ENCODE measurements at places on chromosomes 2 and 18.

- no peak for DNase-seq
Observed at GRCh38 chr2:29485631-29486030, 370.4 kb downstream of the CLIP4 start.

DNA sequence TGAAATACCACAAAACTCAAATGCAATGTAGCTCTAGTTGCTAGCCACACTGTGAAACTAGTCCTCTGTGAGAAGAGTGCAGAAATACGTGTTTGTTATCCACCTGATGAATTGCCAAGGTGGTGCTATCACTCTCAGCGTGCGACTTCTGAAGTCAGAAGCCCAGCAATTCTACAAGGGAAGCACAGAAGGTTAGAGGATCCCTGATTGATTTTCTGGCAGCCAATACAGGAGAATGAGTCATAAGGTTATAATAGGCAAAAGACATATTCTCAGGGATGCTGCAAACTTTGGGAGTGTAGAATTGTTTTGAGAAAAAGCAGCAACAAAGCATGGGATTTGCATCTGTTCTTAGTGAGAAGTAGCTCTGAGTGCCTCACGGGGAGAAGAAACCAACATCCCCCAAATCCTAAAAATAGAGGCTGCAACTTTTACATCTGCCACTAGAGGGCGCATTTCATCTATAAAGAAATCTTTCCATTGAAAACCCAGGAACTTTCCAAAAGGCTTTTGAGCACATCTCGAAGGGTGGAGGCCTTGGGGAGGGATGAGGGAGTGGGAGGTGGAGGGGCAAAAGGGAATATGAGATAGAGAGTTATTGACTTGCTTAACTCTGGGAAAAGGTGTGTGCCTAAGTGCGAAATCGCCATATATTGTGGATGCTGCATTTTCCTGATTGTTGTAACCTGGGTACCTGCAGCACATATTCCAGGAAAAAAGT, 78.0 kb downstream of the TMEM182 start:
- DNase-seq: peak; percentile 15

DNA sequence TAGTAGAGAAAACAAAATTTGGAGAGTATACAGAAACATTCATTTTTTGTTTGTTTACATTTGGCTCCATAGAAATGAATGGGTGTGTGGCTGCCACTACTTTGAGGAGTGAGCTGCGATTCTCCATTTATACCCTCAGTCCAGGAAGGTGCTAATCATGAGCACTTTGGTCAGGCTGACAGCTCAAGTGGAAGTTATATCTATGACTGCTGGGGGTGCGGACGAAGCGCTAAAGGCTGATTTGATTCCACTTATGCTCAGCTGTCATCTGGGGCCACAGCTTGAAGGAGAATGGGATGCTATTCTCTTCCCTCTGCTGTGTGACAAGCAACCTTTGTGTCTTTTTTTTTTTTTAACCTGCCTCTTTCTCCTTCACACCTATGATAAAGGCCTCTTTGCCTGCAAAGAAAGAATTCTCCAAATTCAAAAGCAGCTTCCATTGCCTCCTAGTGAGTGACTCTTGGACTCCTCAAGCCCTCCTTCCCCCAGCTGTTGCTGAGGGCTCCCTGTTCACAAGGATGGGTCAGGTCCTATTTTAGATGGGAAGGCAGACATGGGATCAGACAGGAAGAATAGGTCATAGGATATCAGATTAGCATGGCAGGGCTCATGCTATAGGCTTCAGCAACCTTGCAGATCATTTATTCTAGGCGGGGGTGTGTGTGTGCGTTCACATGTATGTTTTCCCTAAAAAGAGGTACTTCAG, 201.6 kb downstream of the SETBP1 start:
- DNase-seq: no peak

DNA sequence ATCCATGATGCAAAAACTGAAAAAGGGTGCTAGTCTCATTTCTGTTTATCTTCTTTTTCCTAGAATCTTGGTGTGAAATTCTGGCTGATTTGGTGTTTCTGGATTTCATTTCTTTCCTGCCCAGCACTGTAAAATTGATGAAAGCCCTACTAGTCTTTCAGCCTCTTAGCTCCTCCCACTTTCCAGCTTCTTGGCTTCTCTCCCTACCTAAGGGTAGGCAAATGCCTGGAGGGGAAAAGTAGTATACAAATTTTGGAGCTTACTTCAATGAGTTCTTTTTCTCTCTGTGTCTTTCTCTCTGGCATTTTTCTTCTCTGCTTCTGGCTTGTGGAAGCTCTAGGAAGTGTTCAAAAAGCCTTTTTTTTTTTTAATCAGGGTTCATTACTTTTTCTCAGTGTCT, 160.5 kb downstream of the XIRP2 start:
- no peak for DNase-seq

DNA sequence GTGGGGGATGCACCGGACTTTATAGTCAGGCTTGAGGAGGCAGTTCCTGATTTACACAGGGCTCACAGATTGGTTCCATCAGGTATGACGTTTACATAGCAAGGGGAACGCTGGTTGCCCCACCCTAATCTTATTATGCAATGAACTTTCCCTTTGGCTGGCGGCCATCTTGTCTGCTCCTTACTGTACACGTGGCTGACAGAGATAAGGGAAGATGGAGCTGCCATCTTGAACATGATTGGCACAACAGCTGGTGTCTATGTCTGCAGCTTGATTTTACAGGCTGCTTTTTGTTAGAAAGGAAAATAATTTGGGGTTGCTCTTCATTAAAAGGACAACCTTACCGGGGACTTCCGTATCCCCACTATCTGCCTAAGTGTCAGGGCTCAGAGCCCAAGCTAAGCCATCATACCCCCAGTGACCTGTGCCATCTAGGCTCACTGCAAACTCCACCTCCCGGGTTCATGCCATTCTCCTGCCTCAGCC, 33.5 kb upstream of the ATG16L1 start:
- no peak for DNase-seq

DNA sequence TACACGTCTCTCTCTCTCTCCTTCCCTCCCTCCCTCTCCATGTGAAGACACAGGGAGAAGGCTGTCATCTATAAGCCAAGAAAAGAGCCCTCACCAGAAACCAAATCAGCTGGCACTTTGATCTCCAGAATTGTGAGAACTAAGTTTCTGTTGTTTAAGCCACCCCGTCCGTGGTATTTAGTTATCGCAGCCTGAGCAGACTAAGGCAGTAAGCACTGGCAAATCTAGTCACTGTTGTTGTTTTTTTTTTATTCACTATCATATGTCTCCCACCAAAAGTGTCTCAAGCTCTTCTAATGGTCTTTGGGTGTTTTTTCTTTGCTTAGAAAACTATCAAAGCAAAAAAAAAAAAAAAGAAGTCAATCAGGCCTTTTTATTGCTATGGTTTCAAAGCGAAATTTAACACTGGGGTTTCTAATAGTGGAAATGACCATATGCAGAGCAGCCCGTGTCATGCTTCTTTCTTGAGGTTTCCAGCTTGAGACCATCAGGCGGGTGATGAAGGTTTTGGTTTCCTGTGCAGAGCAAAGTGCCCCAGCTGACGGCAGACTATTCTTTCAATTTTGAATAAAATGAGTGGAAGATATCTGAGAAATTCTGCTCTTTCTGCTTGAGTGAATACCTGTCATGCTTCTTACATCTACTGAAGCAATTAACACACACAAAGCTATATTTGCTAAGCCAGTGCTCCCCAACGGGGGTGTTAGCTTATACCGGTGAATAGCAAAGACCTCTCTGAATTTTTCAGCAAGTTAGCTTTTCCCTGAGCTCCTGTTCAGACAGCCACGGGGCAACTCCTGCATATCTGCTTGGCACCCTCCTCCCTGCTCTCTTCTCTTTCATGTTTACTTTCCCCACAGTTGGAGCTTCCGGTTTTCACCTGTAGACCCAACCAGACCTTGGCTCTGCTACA, 394.1 kb upstream of the ATP5MC3 start:
- no peak for DNase-seq

- no peak for DNase-seq
Observed at GRCh38 chr2:15355386-15355785, 205.7 kb downstream of the NBAS start.

GRCh38 chr2:240344904-240345303, 90.6 kb upstream of the GPC1 start:
- DNase-seq: no peak

- no peak for DNase-seq
Observed at GRCh38 chr2:28387082-28387960, 5.3 kb upstream of the FOSL2 start.

DNA sequence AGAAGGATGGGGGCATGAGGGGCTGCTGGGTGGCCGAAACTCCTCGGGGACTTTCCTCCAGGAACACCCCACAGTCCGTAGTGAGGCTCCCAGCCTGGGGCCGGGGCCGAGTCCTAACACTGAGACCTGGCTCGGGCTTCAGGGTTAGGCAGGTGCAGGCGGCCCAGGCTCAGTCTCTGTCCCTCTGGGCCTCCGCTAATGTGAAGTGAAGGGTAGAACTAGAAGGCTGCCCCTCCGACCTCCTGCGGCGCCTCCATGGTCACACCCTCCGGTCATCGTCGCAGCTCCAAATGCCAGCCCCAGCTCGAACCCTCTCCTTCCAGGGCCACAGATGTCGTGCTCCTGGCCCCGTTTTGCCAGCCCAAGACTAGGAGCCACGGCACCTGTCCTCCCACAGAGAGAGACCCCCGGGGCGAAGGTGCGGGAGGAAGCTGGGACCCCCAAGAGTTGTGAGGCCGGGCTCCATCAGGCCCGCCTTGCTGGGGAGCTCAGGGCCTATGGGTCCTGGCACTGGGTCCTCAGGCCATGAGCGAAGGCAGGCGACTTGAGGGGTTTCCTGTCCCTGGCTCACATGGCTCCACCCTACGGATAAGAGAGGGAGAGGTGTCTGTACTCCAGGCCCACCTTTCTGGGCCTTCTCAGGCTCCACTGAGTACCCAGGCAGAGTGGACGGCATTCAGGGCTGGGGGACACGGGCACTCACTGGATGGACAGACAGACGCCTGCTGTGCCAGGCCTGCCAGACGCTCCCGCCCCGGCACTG, 797 bp downstream of the ANO7 start:
- DNase-seq: no peak

DNA sequence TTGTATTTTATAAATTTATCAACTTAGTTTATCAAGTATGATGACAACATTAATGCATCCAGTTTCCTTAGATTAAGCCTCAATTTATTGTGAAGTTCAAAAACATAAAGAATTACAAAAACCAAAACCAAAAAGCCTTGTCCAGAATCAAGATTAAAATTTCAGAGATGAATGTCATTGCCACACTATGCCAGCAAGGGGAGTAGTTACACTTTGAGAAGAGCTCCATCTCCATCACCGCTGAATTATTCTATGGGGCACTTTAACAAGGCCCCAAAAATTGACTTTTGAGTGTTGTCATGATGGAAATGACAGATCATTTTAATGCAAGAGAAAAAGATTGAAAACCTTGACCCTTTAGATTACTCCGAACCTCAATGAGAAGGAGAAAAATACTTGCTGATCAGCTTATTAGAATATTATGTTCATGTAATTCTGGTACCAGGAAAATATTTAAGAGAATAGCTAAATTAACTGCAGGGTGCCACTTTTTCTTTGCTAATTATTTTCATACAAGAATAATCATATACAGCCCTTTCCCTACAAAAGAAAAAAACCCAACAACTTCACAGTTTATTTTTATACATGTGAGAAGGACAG, 152.5 kb upstream of the AQP4 start:
- DNase-seq: no peak

DNA sequence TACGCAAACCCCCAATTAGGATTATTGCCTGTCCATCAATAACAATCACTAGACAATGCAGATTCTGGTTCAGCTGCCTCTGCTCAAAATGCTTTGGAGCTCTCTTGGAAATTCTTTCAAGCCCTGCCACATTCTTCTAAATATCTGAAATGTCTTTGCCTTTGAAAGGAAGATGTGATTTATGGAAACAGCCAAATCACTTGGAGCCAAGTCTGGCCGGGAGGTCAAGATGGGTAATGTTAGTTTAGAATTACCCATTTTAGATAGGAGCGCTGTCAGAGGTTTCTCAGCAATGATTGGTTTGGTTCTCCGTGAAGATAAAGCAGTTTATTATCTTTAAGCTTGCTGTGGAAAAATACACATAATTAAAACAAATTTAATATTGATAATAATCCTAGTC, 306.7 kb downstream of the SETBP1 start:
- no peak for DNase-seq

DNA sequence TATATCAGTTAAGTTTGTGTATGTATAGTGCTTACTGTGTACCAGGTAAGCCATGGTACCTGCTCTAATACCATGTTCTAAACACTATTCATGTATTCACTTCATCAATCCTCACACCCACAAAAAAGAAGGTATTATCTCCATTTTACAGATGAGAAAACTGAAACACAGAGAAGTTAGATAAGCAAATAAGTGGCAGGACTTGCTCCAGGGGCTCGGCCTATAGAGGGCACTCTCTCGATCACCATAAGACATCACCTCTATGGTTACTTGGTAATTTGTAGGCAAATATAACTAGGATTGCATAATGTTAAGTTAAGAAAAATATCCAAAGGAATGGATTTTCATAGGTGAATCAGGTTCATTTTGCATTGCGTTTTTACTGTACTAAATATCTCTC, 118.1 kb upstream of the FN1 start:
- DNase-seq: no peak

Measured in stromal cell of bone marrow (primary cell).